ENCODE measurements at places on chromosomes 7 and 10. TPM values are rescaled to one million over a fixed set of nuclear protein-coding genes. Genes with fewer than 3 reads are reported as not detected.

Gene C10orf67
- total RNA-seq, result not detected

Gene FAM13C
- total RNA-seq, result 0.39 TPM

Gene LOXL4
- total RNA-seq, result 0.18 TPM

Gene ACBD7
- 22.0 TPM for total RNA-seq

Gene CFAP43
- total RNA-seq, result 0.64 TPM

Gene ERVW-1
- total RNA-seq, result 0.09 TPM

Gene ST8SIA6
- 0.37 TPM for total RNA-seq

Gene NPSR1
- not detected for total RNA-seq

Gene SEMA3C
- 1.4 TPM for total RNA-seq

Gene PRKAR2B
- 15.2 TPM for total RNA-seq

Gene TUBAL3
- not detected for total RNA-seq

Gene SYT15
- 0.59 TPM for total RNA-seq

- H3K27ac ChIP-seq, result no peak overlapping the region
- no peaks in the 10 kb centered on the region for H3K4me1 ChIP-seq
- H3K36me3 ChIP-seq, result peaks cover 3% of the 10 kb centered on the region
- no peaks in the 10 kb centered on the region for H3K27me3 ChIP-seq
- no peak overlapping the region for H3K4me3 ChIP-seq
Measured at GRCh38 chr7:74164985-74165456, 9.1 kb upstream of the EIF4H start.

GRCh38 chr10:28180654-28181053, 122.2 kb downstream of the MPP7 start:
- no peak overlapping the region for H3K27ac ChIP-seq
- no peaks in the 10 kb centered on the region for H3K36me3 ChIP-seq
- no peaks in the 10 kb centered on the region for H3K27me3 ChIP-seq
- H3K4me1 ChIP-seq, result no peaks in the 10 kb centered on the region

DNA sequence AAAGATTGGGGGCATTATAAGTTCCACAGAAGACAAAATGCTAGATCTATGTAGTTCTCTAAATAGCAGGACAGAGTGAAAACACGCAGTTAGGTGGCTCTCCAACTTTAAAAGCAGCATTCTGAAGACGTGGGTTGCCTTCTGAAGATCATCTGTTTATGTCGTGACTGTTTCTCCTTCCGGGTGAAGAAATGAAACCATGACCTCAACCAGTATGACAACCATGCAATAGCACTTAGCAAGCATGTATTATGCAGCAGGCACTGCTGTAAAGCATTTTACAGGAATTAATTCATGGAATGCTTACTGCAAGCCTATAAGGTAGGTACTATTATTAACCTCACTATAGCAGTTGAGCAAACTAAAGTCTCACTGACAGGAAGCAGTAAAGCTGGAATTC, 125.2 kb downstream of the SLC25A13 start:
- H3K4me3 ChIP-seq, result no peak overlapping the region
- H3K4me1 ChIP-seq, result no peaks in the 10 kb centered on the region
- H3K27me3 ChIP-seq, result no peaks in the 10 kb centered on the region
- H3K27ac ChIP-seq, result no peak overlapping the region

GRCh38 chr7:44793919-44794318, 2.6 kb upstream of the PPIA start:
- peaks cover 15% of the 10 kb centered on the region for H3K36me3 ChIP-seq
- H3K27ac ChIP-seq, result no peak overlapping the region
- no peak overlapping the region for H3K4me3 ChIP-seq
- DNase-seq, result no peak
- H3K4me1 ChIP-seq, result no peaks in the 10 kb centered on the region

DNA sequence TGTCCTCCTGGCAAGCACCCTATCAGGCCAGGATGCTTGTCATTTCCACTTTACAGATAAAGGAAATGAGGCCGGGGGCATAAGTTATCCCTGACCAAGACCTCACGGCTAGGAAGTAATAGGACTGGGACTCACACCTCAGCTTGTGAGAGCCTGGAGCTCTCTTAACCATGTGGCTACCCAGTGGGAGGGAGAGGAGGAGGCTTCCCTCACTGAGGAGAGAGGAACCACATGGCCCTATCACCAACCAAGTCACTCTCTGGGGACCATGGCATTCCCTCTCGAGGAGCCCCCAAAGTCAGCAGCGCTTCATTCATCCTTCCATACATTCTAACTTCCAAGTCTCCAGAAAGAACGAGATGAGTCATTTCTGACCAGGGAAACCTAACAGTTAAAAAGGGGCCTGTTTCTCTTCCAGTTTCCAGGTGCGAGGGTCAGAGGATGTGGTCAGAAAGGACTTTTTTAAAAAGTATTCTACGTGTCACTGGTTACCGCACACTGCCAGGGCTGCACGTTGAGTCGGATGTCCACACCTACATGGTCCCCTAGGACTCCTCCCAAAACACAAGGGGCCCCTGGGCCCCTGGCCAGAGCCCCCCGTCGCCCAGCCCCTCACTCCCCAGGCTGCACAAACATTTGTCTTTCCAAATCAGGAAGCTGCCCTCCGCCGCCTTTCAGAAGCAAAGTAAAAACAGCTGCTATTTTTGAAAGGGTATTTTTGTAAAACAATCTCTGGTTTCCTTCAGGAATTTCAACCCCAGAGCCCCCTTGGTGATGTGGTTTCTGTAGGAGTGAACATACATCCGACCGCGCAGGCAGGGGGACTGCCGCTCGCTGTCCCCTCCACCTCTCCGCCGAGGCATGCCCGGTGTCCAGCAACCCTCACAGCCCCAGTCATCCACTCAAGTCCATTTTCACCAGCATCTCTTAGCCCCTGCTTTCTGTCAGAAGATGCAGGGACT, 128.2 kb upstream of the CHST15 start:
- no peaks in the 10 kb centered on the region for H3K36me3 ChIP-seq
- H3K27ac ChIP-seq, result no peak overlapping the region
- H3K27me3 ChIP-seq, result no peaks in the 10 kb centered on the region
- DNase-seq, result no peak
- 0 out of 2 replicates have a peak, but pooled peaks cover 2% of the 10 kb centered on the region for H3K4me1 ChIP-seq

GRCh38 chr10:50388181-50388580, 136.9 kb upstream of the ASAH2 start:
- no peaks in the 10 kb centered on the region for H3K4me1 ChIP-seq
- H3K27ac ChIP-seq, result no peak overlapping the region
- DNase-seq, result no peak

GRCh38 chr10:44552726-44553125, 167.8 kb upstream of the CXCL12 start:
- H3K36me3 ChIP-seq, result no peaks in the 10 kb centered on the region
- H3K4me3 ChIP-seq, result no peak overlapping the region
- H3K27me3 ChIP-seq, result no peaks in the 10 kb centered on the region
- H3K27ac ChIP-seq, result no peak overlapping the region

DNA sequence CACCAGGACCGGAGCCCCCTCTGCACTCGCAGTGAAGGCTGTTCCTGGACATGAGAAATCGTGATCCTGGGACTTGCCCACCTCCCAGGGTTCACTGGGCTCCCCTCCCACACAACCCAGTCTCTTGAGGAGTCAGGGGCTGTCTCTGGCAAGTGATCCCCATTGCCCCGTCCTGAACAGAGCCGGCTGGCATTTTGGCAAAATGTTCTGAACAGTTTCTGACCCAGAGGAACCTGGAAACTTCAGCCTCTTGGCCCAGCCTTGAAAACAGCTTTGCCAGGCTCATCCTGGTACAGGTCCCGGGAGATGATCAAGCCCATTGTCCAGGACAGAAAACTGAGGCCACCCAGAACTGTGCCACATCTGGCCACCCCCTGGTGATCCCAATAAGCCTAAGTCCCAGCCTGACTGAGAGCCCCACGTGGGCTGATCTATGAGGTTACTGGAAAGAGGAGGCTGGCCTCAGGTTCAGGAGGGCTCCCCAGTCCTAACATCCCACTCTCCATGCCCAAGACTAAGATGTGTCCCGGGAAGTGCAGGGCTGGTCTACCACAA, 115.7 kb downstream of the OAT start:
- no peaks in the 10 kb centered on the region for H3K27me3 ChIP-seq
- no peak overlapping the region for H3K27ac ChIP-seq
- no peak overlapping the region for H3K4me3 ChIP-seq
- DNase-seq, result no peak
- H3K36me3 ChIP-seq, result peaks cover 10% of the 10 kb centered on the region
- H3K4me1 ChIP-seq, result no peaks in the 10 kb centered on the region

DNA sequence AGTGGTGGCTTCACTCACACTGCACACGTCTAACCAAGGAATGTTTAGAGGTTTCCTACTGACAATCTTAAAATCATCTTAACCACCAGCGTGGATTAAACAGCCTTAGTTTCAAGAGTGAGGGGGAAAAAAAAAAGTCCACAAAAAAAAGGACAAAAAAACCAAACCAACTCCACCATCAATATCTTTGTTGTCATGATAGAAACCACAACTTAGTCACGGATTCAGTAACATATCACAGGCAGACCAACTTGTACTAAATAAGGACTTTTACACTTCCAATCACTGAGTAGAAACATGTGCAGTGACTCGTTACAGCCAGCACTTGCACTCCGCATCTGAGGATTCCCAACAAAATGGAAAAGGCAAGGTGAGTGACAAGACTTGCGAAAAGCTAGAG, 46.5 kb downstream of the FAM171A1 start:
- no peaks in the 10 kb centered on the region for H3K36me3 ChIP-seq
- H3K4me3 ChIP-seq, result no peak overlapping the region
- H3K27ac ChIP-seq, result no peak overlapping the region
- 0 out of 2 replicates have a peak, but pooled peaks cover 4% of the 10 kb centered on the region for H3K4me1 ChIP-seq
- no peak for DNase-seq
- no peaks in the 10 kb centered on the region for H3K27me3 ChIP-seq

- no peaks in the 10 kb centered on the region for H3K27me3 ChIP-seq
- peak; percentile 38 for DNase-seq
- no peak overlapping the region for H3K27ac ChIP-seq
- no peaks in the 10 kb centered on the region for H3K36me3 ChIP-seq
- H3K4me3 ChIP-seq, result no peak overlapping the region
Measured at GRCh38 chr7:147170341-147171012, 1053.9 kb downstream of the CNTNAP2 start.

DNA sequence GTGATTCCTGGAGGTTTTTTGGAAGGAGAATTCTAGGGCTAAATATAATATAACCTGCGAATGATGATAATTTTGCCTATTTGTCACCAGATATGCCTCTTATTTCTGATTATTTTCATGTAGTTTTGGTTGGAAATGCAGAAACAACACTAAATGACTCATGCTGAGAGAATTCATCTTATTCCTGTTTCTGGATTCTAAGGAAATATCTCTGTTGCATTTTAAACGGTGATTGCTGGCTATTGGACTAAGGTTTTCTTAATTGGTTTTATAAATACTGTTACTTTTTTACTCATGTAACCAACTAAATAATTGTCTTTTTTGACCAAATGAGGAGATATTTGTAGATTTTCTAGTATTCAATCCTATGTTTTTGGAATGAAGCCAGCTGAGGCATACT, 204.9 kb upstream of the NPSR1 start:
- H3K27ac ChIP-seq, result no peak overlapping the region
- no peaks in the 10 kb centered on the region for H3K27me3 ChIP-seq
- H3K4me1 ChIP-seq, result no peaks in the 10 kb centered on the region
- H3K4me3 ChIP-seq, result no peak overlapping the region
- DNase-seq, result no peak

GRCh38 chr10:130021383-130021950, 57.4 kb upstream of the EBF3 start:
- H3K4me3 ChIP-seq, result no peak overlapping the region
- H3K36me3 ChIP-seq, result no peaks in the 10 kb centered on the region
- H3K27ac ChIP-seq, result no peak overlapping the region
- H3K4me1 ChIP-seq, result no peaks in the 10 kb centered on the region
- peak; percentile 9 for DNase-seq
- no peaks in the 10 kb centered on the region for H3K27me3 ChIP-seq

DNA sequence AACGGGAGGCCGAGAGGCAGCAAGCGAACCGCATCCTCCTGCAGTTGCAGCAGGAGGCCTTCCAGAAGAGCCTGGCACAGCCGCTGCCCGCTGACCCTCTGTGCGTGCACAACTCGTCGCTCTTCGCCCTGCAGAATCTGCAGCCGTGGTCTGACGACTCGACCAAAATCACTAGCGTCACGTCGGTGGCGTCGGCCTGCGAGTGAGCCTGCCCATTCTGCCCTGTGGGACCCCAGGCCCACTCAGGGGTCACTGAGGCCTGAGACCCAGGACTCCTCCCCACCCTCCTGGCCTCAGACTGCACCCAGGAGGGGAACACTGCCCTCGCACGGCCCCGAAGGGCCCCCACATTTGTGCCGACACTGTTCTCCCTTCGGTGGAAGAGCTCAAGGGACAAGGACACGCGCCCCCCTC, 5.6 kb downstream of the TLX1 start:
- H3K4me1 ChIP-seq, result no peaks in the 10 kb centered on the region
- peaks cover 100% of the 10 kb centered on the region for H3K27me3 ChIP-seq
- no peak overlapping the region for H3K27ac ChIP-seq

DNA sequence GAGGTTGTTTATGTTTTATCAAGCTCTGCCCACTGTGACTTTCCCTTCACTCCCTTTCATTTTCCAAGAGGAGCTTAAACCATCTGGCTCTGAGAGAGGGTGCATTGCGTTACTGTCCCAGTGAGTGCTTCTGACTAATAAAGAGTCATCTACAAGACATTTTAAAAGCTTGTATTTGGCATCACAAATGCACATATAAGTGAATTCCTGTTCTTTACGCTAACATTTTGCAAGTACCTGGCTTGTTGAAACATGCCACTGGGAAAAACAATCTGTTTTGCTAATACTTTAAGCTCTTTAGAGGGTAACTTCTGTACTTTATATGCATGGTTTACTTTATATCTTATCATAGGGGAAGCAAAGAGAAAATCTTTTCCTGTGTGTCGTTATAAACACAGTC, 534.6 kb upstream of the POM121L12 start:
- no peaks in the 10 kb centered on the region for H3K36me3 ChIP-seq
- no peaks in the 10 kb centered on the region for H3K27me3 ChIP-seq
- no peak overlapping the region for H3K4me3 ChIP-seq

DNA sequence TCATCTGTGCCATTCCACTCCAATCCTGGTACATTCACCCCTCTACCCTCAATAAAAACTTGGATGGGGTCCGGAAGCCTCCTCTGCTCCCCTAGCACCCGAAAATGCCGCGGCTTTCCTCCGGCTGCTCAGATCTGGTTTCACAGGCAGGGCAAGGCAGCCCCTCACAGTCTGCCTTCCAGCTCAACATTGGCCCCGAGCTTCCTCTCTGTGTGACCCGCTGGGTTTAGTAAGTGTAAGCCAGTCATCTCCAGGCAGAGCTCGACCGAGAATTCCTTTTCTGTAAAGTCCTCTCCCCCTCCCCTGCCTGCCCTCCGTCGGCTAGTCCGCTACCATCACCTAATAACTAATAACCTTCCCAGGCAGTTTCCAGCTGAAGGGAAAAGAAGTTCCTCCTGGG, 3.4 kb downstream of the INHBA start:
- H3K36me3 ChIP-seq, result no peaks in the 10 kb centered on the region
- peaks cover 8% of the 10 kb centered on the region for H3K4me1 ChIP-seq
- no peaks in the 10 kb centered on the region for H3K27me3 ChIP-seq
- no peak for DNase-seq
- H3K4me3 ChIP-seq, result peak overlapping the region; percentile 81

All from H9 (cell line).